ENCODE measurements at places on chromosomes 7 and 10.

GRCh38 chr7:41967156-41967555, 264.3 kb upstream of the INHBA start:
- no peak for DNase-seq

DNA sequence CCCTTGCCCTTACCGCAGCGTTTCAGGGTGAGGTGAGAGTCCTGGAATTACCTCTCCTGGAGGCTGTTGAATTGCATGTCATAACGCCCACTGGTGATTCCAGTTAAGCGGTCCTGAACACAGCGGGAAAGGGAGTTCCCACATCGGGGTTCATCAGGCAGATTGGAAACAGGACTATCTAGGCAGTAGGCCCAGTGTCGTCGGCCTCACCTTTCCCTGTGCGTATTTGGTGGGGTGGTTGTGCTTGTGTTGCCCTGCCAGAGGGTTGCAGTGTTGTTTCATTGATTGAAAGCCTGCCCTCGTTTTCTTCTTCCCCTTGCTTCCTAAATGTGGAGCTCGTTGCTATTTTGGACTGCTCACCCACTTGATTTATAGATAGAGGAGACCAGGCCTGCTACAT, 10.6 kb upstream of the SUN1 start:
- DNase-seq, result no peak

GRCh38 chr10:132862485-132863420, 76.8 kb upstream of the NKX6-2 start:
- no peak for DNase-seq

DNA sequence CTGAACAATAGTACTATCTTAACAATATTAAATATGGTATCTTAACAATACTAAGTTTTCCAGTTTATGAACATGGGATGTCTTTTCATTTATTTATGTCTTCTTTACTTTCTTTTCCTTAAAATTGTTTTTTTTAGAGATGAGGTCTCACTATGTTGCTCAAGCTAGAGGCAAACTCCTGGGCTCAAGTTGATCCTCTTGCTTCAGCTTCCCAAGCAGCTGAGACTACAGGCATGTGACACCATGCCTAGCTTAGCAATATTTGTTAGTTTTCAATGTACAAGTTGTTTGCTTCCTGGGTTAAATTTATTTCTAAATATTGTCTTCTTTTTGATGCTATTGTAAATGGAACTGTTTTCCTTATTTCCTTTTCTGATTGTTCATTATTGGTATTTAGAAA, 16.9 kb downstream of the CDH23 start:
- no peak for DNase-seq

DNA sequence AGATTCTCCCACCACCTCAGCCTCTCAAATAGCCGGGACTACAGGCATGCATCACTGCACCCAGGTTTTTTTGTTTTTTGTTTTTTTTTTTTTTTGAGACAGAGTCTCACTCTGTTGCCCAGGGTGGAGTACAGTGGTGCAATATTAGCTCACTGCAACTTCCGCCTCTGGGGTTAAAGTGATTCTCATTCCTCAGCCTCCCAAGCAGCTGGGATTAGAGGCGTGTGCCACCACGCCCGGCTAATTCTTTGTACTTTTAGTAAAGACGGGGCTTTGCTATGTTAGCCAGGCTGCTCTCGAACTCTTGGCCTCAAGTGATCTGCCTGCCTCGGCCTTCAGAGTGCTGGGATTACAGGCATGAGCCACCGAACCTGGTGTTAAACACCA, 107.5 kb upstream of the KIF5B start:
- DNase-seq, result no peak

DNA sequence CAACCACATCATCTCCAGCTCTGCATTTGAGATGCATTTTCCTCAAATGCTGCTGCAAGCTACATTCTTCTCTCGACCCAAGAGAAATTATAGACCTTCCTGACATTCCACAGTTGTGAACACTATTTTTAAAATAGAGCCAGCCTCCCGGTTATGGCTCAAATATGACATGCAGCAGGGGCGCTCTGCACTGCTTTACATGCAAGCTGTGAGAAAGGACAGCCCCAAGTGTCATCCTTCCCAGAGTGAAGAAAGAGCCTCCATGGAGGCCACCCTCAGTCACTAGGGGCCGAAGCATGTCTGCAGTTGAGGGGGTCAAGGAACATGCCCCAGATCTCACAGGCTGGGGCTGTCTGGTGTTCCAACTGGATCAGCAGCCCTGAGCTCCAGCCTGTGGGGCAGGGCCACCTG, 63.9 kb upstream of the CHST15 start:
- DNase-seq, result no peak

GRCh38 chr10:86292462-86293395, 73.9 kb downstream of the GRID1 start:
- no peak for DNase-seq

- no peak for DNase-seq
These were observed 337.9 kb upstream of the SORCS1 start for GRCh38 chr10:107502229-107502985.
